Lung (tissue), 17 donors: ENCODE measurements at places on chromosomes 5 and 9. TPM values are rescaled to one million over a fixed set of nuclear protein-coding genes. Genes with fewer than 3 reads are reported as not detected.

Gene AFAP1L1
- polyA plus RNA-seq: 9.8 TPM

Gene SLC27A6
- 0.39 TPM for polyA plus RNA-seq

Gene WDR31
- 1.8 TPM for polyA plus RNA-seq

Gene OTP
- not detected for polyA plus RNA-seq

Gene HNRNPH1
- 185 TPM for polyA plus RNA-seq

Gene FAM221B
- polyA plus RNA-seq: 0.13 TPM

Gene SLIT3
- polyA plus RNA-seq: 6.5 TPM

Gene ARSI
- polyA plus RNA-seq: 0.91 TPM

Gene PCDHAC1
- 0.41 TPM for polyA plus RNA-seq

Gene GABRA1
- polyA plus RNA-seq: not detected

Gene IL5
- not detected for polyA plus RNA-seq

Gene KIF27
- 1.6 TPM for polyA plus RNA-seq

Gene IRX4
- not detected for polyA plus RNA-seq

Gene SLC6A18
- polyA plus RNA-seq: not detected
